ENCODE measurements at places on chromosomes 6 and 20.

GRCh38 chr6:67896476-67896875, 738.6 kb upstream of the ADGRB3 start:
- no peak for DNase-seq

- DNase-seq = no peak
Observed at GRCh38 chr6:42566614-42567208, 2.9 kb downstream of the UBR2 start.

DNA sequence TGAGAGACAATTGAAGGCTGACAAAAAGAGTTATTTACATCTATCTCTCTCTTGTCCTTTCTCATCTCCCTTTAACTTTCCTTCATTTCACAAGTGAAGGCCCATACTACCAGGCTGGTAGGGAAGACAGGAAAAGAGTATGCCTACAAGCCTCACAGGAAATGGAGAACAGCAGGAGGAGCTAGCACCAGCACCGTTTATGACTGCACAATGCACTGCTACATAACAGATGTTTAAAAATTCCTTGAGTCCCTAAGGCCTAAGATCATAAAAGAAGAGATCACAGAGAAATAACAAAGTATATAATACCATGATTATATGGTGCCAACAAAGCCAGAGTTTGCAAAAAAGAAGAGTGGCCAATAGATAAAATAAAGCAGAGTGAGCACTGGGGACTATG, 194.8 kb downstream of the UNC5CL start:
- DNase-seq = no peak

GRCh38 chr6:55758156-55758937, 117.0 kb downstream of the BMP5 start:
- no peak for DNase-seq

DNA sequence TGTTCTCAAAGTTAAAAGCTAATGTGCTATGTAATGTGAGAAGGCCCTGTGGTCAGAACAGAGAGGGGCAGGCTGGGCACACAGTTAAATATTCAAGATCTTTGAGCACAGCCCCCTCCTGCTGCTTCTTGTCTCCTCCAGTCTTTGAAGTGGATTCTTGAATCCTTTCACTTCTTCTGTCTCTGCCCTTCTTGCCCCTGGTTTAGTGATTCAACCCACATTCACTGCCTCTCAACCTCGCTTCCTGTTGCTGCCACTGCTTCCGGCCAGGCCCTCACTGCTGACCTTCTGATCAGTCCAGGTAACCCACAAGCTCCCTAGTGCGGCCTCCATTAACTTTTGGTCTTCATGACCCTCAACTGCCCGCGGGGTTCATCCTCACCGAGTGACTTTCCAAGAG, 417.3 kb upstream of the NOX3 start:
- DNase-seq = no peak

- no peak for DNase-seq
Observed at GRCh38 chr20:45111799-45112471, 3.0 kb downstream of the WFDC5 start.
